ENCODE measurements at places on chromosomes 1 and 21.

DNA sequence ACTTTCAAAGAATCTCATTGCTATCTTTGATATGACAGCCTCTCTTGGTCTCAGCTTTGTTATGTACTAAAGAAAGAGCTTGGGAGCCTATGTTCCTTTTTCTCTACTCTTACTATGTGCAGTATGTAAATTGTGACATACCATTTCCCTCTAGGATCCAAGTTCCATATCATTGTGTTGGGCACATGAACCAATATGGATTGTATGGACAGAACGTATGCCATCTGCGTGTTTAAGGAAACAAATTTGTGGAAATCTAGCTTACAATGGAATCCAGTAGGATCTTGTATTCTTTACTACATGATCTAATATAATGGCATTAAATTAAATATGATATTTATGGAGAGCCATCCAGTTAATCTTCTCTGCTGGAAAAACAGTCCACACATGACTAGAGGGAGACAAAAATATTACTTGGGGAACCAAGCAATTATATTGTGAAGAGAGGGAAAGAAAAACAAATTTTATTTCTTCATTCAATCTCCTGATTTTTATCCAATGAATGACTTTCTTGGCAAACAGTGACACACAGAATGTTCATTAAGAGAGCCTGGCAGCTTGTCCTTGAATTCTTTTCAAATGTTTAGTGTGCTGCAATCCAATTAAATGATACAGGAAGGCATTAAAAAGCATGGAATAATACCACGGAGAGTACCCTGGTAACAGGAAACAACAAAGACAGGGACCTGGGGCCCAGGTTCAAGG lies 106.5 kb upstream of the DAB1 start:
- DNase-seq = no peak

- DNase-seq = no peak
Observed at GRCh38 chr1:178119628-178120027, 25.7 kb downstream of the RASAL2 start.

DNA sequence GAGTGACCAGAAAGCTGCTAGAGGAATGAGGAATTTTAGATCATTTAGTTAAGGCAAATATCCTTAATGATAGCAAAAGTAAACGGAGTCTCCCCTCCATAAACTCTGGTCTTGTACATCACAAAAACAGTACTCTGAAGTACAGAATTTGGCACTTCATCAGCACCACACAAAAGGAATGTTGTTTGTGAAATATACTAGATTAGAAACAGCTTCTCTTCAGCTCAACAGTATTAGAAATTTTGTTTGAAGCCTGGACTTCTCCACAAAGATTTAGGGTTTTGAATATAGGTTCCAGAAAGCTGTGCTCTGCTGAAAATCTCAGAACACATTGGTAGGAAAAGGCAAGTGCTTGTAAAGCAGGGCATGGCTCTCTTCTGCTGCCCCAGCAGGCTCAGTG lies 135.1 kb upstream of the PTGFR start:
- DNase-seq = no peak

DNA sequence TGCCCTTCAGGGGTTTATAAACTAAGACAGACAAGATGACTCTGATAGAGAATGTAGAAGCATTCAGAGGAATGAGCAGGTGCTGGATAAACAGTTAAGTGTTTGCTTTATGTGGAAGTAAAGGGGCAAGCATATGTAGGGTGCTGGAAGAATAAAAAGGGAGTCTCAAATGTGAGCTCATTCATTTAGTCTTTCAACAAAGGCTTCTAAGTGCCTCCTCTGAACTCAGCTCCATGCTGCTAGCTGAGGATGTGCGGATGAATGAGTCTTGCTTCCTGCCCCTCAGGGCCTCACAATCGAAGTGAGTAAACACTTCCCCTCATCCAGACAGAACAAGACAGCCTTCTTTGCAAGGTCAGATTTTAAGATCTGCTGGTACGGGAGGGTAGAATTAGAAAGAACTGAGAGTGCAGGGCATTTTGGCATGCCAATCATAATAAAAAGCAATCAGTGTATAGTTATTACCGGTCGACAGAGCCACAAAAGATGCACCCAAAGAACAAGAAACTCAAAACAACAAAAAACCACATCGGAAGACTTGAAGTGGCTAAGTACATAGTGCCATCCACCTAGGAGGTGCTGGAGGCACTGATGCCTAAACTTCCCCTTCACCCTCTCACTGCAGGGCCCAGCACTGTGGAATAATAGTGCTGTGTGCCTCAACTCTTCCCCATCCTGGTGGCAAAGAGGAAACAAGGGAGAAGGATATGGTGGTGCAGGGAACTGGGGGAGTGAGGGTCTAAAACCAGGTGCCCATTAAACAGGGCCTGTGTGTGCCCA lies 69.8 kb downstream of the TNR start:
- no peak for DNase-seq

GRCh38 chr1:15934211-15935055 lies 41.5 kb downstream of the ZBTB17 start:
- DNase-seq = no peak

GRCh38 chr1:232440325-232441035 lies 189.5 kb downstream of the SIPA1L2 start:
- no peak for DNase-seq

DNA sequence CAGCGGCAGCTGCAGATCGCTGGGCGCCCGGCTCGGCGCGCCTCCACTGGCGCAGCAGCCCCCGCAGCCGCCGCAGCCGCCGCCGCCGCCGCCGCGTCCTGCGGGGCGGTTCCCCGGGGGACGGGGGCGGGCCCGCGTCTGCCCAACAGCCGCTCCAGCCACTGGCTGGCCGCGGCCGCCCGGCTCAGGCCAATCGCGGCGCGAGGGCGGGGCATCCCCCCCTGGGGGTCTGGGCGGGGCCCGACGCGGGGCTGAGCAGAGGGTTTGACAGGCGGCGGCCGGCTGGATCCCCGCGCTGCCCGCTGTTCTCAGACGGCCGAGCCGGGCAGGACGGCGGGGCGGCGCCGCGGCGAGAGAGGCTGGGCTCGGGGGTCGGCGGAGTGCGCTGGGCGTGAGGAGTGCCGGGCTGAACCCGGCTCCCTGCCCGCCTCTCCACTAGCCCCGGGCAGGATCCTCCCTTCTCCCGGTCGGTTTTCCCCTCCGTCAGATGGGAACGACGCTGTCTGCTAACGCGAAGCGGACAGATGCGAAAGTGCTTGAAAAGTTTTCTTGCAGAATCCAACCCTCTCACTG lies at the start of gene GLIS1:
GLIS1 (minus strand) TSS at position 56 of the 573 bp plus-strand sequence. CDS start 1,100 bp downstream, outside the sequence.
- no peak for DNase-seq

DNA sequence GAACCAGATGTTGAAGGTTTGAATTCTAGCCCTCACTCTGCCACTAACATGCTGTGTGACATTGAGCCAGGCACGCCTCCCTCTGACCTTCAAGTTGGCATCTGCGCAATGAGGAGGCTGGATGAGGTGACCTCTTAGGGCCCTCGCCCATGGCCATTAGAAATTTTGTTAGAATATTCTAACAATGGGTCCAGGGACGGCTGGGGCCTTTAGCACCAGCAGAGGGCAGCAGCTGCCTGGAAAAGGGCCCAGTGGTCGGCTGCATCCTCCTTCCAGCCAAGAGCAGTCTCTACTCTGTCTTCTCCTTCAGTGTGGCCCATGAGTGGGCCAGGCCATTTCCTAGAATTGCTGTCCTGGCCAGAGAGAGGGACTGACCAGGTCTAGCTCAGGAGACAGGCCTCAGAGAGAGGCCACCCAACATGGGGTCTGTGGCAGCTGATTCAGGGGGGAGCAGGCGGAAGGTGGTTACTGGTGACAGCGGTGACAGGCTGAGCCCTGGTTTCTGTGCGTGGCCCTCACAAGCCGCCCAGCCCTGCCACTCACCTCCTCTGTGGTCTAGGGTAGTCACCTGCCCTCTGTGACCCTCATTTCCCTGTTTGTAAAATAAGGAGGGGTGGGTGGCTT lies 101.3 kb upstream of the ACTL8 start:
- DNase-seq = no peak

DNA sequence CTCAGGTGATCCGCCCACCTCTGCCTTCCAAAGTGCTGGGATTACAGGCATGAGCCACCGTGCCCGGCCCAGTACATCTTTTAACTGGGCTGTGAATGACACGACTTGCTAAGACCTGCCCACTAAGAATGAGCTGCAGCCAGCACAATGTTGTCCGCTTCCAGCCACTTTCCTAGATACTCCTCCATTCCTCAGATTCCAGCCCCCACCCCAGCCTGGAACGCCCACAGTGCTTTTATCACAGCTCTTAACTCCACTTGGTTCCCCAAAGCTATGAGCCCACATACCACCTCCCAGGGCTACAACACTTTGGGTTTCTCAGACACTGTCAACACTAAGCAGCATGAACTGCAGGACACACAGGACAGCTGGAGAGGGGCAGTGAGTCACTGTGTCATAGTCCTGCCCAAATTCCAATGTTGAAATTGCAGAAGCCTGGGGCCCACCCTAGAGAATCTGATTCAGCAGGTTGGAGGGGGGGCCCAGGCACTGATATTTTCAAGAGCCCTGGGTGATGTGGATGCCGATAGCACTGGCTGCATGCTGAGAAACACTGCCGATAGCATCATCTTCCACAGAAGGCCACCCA lies 58.0 kb downstream of the ACBD3 start:
- DNase-seq = no peak

DNA sequence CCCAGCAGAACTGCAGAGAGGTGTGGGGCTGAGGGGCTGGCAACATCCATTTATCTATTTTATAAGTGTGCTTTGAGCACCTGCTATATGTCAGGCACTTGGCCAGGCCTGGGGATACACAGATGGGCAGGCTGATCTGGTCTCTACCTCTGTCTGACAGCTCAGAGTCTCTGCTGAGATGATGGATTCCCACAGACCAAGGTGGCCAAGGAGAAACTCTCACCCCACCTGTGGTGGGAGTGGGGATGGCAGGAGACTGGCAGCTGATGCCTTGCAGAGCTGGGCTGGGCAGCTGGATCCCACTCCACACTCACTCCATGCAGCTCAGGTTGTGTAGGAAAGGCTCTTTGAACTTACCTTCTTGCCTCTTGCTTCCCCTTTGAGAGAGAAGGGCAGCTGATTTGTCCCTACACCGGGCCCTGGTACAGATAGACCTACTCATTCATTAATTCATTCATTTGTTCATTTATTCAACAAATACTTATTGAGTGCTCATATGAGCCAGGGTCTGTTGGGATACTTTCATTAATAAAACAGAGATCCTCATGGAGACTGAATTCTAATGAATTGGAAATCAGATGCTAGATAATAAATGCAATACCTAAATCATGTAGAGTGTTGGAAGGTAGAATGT lies 9.0 kb downstream of the ADORA1 start:
- no peak for DNase-seq

DNA sequence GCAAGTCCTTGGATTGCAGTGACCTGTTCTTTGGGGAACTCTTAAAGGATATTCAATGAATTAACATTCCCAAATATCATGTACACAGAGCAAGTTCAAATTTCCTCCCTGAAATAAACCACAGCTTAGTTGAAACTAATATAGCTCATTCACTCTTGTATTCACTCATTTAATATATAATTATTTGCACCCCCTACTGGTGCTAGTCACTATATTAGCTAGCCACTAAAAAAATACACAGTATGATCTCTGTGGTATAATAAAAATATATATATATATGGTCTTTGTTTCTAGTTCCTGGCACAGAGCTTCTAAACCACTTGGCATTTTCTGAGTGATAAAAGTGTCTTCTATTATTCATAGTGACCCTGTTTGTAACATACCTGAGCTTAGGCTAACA lies 177.3 kb upstream of the LYPLAL1 start:
- no peak for DNase-seq

- no peak for DNase-seq
Observed at GRCh38 chr21:36516281-36516680, 36.4 kb upstream of the CLDN14 start.

DNA sequence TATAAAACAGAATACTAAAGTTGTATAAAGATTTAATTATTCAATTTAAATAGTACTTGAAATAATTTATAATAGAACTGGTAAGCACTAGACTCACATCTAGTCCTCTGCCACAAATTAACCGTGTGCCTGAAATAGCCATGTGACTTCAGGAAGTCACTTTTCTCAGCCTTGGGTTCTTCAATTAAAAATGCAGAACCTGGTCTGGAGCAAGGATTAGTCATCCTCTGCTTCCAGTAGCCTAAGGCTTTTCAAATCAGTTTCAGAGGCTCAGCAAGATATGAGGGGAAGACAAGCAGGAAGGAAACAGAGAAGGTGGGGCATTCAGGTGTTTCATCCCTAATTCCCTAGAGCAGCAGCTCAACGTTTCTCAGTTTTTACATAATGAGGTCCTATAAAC lies 23.0 kb downstream of the DPH5 start:
- peak; percentile 17 for DNase-seq

DNA sequence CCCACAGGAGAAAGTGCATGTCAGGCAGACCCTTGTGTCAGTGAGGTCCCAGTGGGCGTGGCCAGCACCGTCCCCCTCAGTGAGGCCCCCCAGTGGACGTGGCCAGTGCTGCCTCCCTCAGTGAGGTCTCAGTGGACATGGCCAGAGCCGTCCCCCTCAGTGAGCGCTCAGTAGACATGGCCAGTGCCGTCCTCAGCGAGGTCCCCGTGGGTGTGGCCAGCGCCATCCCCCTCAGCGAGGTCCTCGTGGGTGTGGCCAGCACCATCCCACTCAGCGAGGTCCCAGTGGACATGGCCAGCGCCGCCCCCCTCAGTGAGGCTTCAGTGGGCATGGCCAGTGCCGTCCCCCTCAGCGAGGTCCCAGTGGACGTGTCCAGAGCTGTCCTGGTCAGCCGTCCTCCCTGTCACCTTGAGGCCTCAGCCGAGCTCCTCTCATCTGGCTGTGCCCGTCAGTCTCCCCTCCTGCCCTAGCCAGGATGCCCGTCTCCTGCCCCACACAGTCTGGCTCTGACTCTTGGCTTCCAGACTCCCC lies 35.5 kb downstream of the PDE9A start:
- DNase-seq = no peak

GRCh38 chr1:32992489-32993323 lies 28.1 kb upstream of the RNF19B start:
- DNase-seq = no peak

GRCh38 chr1:47280142-47280541 lies 33.8 kb downstream of the STIL start:
- no peak for DNase-seq

DNA sequence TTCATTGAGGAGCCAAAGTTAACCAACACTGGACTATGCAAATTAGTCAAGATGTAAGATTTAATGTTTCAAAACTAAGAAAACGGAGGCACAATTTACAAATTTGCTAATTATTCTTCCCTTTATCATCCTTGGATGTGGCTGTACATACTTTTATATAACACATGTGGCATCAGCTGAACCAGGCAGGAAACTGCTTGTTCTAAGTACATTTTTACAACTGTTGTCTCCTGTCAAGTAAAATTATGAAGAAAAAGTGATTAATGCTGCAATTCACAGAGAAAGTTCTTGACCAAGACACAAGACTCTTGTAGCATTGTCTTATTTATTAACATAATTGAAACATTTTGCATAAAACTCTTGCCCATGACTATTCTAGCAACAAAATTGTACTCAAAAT lies 61.9 kb downstream of the LAMC2 start:
- DNase-seq = no peak

- DNase-seq = no peak
Observed at GRCh38 chr1:228166170-228166936, 749 bp downstream of the IBA57 start.

All from iPS DF 19.7 (cell line).